CD8-positive, alpha-beta memory T cell (primary cell): ENCODE measurements at places on chromosomes 1 and 21.

DNA sequence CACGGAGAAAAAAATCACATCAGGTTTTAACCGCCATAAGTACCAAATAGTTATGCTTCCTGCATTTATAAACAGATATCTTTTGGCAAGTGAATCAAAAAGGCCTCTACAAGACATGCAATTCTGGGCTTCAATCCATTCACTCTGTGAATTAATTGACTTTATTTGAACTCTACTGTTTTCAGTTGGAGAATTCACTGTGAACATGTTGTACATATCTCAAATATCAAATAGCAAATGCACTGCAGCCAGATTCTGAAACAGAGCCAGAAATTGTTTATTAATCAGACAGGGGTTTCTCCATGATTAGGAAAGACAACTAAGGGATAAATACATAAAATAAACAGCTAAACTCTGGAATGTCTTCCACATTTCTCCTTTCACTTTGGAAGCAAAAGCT is 445.4 kb upstream of the NFIA start:
- DNase-seq = no peak

- DNase-seq = no peak
Observed at GRCh38 chr1:102032534-102032933, 35.8 kb upstream of the OLFM3 start.

DNA sequence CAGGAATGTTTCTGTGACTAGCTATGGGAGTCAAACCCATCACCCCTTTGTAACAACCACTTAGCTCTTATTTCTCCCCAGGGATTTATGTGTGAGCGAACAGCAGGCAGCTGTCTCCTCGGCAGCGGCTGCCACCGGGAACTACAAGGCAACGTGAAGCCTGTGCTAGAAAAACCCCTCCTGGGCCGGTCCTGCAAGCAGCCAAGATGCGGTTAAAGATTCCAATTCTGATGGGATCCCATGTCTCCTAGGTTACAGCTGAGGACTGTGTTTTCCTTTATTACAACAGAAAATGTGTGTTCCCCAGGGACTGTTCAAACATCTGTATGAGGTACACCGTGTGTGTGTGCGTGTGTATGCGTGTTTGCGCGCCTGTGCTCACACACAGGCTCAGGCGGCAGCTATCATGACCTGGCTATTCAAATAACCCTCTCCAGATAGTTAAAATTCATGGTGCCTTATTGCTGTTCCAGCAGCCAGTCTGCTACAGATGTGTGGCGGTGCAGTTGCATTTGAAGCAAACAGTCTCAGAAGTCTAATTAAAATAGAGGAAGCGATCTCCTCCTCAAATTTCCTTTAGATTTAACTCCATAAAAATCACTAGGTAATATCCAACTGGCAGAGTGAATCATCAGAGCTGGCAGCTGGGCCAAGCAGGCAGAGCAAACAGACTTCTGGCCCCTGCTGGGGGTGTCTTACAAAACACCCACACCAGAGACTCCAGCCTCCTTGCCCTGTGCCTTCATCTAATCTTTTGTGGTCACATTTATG is 68.0 kb downstream of the LMX1A start:
- no peak for DNase-seq

GRCh38 chr1:42929434-42930177 is 29.1 kb downstream of the SLC2A1 start:
- no peak for DNase-seq
